Stimulated activated CD4-positive, alpha-beta T cell treated with anti-CD3 and anti-CD28 coated beads, TNF-alpha, amount 100 ng/mL, for 48 hours (primary cell): ENCODE measurements at places on chromosomes 6 and 20.

DNA sequence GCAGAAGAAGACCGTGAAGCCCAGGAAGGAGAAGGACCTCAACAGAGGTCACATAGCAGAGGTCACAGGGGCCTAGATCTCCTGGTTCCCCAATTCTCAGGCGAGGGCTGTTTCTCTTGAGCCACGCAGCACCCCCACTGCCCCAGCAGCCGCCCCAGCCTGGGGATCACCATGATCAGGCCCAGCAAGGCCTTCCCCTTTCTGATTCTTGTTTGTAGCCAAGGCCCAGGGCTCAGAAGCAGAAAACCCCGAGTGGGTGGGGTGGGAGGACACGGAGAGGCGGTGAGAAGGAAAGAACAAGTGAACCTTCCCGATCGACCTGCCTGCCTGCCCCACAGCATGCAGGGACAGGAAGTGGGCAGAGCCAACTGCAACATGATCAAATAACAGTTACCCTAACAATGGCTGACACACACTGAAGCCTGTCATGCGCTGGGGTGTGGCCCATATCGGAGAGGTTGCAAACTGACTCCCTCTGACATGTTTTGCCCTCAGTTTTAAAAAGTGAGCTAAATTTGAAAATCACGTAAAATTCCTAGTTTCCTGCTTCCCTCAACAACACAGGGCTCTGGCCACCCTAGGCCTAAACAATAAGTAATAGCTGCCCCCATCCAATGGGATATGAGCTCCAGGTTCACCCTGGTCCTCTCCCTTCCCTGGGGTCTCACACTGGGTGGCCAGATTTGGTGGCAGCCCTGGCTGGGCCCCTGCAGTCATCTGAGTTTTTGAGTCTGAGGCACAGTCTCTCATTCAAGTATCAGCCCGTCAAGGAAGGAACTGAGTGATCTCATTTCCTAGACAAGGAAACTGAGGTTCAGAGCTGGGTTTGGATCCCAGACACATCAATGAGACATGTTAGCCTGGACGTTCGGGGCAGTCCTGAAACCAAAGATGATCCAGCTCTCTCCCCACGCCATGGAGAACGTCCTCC, 6.5 kb downstream of the PEDS1 start:
- peak; percentile 62 for DNase-seq

- no peak for DNase-seq
These were observed 7.1 kb upstream of the FYN start for GRCh38 chr6:111880181-111880888.

DNA sequence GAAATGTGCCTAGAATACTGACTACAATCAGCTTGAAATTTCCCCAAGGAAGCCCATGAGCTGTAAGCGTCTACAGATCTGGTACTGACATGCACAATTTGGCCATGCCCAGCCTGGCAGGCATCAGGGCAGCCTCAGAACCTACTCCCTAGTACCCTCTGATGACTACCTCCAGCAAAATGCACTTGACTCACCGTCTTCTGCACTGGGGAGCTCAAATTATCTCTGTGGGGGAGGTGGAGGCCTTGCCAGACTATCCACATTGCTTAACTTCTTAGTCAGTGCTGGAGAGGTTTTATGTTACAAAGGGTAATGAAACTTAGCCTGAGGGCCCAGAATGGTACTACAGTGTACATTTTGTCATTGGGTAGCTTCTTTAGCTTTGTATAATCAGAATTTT, 126.0 kb upstream of the ADGRF1 start:
- no peak for DNase-seq

GRCh38 chr6:163183806-163184205, 230.7 kb upstream of the QKI start:
- no peak for DNase-seq

- no peak for DNase-seq
These were observed 111.4 kb downstream of the FYN start for GRCh38 chr6:111761783-111762312.

DNA sequence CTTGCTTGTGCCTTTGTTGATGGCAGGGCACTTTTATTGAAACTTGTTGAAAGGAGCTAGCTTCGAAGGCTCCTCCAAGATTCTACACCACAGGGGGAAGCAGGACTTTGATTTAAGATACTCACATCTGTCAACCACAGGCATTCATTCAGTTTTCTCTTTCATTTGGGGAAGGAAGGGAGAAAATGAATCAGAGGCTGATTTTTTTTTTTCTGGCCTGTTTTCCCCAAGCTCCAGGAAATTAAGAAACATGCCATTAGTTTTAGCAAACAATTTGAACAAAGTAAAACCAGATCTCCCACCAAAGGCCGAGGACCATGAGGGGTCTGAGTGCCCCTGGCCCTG, 8.7 kb upstream of the APCDD1L start:
- no peak for DNase-seq

GRCh38 chr20:4435671-4436455, 285.8 kb upstream of the PRND start:
- no peak for DNase-seq

DNA sequence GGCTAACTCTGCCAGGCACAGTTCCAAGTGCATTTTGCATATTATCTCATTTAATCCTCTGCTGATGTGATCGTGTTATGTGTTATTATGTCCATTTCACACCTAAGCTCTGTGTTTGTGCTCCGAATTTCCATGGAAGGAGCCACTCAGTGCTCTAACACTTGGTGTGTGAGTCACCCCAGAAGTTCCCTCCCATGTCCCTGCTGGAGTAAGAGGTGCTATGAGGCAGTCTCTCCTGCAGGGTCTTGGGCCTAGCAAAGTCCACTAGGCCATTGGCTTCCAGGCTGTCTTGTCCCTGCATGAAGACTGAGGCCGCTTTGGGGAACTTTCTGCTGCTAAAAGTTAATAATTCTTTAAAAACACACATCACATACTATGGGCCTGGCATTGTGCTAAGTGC, 405.9 kb upstream of the SULF2 start:
- no peak for DNase-seq

DNA sequence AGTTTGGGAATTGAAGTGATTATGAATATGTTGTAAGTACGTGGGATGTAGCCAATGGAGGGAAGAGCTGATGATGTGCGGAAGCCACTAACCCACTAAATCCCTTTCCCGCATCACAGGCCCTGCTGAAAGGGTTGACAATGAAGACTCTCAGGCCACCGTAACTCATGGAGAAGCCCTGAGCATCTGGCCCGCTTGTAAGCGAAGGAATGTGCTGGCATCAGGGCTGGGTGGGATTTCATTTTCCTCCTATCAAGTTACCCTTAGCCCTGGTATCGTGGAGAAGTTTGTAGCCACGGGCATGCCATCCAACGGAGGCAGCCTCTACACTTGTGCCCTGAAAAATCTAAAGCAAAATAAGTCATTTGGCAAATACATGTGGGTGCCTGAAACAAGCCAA, 355.0 kb downstream of the CDH26 start:
- no peak for DNase-seq

GRCh38 chr20:8933381-8933807, 135.5 kb upstream of the PLCB4 start:
- no peak for DNase-seq

- DNase-seq: no peak
These were observed 98.3 kb downstream of the EDN3 start for GRCh38 chr20:59398537-59399205.

GRCh38 chr20:46931699-46932098, 37.1 kb downstream of the EYA2 start:
- no peak for DNase-seq

DNA sequence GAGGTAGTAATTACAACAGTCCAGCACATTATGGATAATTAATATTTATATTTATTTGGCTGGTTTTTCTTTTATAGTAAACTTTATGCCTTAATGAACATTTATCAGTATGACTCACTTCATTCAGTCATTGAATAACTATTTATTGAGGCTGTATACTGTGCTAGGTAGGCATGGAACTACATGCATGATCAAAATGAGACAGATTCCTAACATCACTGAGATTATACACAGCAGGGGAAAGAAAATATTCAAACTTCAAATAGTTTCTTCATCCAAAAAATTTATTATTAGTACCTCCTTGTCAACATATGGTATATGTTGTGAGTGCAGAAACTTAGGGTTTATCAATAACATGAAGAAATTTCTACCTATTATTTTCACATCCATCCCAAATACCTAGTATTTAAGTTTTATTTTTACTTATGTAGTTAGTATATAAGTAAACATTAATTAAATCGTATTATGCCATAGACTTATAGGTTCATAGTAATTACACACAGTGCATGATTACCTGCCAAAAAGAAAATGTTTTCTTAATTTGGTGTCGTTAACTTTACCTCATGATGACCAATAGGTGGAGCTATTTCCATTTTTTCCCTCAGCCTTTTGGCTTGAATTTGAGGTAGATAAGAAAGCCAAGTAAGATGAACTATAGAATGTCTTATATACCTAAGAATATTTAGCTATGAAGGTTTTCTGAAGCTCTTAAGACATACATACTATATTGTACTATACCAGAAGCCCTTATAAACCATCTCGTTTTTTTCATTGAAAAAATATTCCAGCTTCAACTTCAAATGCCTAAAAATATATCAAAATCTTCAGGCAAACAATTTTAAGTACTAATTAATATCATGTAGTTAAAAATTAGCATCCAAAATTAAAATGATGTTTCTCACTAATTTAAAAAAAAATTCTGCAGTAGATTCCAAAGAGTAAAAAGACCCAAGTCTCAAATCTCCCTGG, 12.5 kb upstream of the TMEM30A start:
- DNase-seq: no peak

DNA sequence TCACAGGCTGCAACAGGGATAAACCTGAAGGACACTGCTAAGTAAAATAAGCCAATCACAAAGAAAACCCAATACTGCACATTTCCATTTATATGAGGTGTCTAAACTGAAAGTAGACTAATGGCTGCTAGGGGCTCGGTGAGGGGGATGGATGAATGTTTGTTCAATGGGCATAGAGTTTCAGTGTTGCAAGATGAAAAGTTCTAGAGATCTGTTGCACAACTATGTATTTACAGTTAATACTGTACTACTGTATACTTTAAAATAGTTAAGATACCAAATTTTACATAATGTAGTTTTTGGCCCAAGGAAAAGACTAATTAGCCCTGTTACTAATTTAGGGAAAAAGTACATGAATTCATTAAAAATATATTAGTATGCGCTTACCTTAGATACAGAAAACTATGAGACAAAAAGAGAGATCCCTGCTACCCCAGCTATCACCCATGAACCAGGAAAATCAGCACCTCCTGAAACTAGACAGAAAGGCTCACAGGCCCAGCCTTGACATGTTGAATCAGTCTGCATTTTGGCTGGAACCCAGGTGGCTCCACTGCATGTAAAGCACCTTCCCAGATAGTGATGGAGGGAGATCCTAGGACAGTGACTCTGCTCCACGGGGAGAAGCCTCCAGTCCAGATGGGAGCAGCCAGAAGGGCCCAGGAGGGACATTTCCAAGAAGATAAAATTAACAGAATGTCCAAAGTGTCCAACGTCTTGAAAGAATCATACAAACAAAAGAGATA, 16.1 kb downstream of the HLA-F start:
- DNase-seq: no peak

GRCh38 chr6:144064402-144065212, 30.8 kb downstream of the SF3B5 start:
- peak; percentile 60 for DNase-seq

DNA sequence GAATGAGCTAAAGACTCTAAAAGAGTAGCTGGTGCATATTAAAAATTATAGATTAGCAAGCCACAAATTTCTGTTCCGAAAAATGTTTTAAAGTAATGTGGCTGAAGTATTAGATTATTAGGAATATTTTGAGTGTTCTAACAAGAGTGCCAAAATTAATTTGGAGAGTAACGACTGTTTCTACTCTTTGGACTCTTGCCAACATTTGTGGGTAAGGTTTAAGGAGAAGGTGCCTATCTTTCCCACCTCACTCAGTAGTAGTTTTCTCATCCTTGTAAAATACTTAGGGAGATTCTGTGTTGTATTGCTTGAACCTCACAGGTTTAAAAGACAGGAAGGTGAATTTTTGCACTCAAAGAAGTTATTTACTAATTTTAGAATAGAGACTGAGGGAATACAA, 5.0 kb downstream of the HSF2 start:
- DNase-seq: no peak

GRCh38 chr6:42236030-42236429, 18.4 kb upstream of the MRPS10 start:
- DNase-seq: no peak

DNA sequence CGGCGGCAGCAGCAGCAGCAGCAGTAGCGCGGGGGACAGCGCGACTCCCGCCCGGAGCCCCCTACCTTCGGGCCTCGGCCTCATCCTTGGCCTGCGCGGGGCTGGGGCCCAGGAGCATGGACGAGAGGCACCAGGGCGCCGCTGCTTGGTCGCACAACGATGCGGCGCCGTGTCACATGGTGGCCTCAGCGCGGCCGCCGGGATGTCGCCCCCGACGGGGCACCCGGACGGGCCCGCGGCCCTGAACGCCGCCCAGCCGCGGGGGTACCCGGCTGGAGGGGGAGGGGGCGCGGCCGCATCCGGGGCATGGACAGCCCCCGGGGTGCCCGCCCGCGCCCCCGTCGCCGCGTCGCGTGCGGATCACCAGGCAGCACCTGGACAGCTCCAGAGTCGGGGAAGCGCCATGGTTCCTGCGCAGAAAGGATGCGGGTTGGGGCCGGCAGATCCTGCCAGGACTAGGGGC, 57.1 kb downstream of the CDH22 start:
- no peak for DNase-seq

GRCh38 chr6:108888052-108888451, 39.8 kb downstream of the ARMC2 start:
- no peak for DNase-seq

GRCh38 chr6:25010902-25011625, 75.3 kb upstream of the RIPOR2 start:
- DNase-seq: no peak

DNA sequence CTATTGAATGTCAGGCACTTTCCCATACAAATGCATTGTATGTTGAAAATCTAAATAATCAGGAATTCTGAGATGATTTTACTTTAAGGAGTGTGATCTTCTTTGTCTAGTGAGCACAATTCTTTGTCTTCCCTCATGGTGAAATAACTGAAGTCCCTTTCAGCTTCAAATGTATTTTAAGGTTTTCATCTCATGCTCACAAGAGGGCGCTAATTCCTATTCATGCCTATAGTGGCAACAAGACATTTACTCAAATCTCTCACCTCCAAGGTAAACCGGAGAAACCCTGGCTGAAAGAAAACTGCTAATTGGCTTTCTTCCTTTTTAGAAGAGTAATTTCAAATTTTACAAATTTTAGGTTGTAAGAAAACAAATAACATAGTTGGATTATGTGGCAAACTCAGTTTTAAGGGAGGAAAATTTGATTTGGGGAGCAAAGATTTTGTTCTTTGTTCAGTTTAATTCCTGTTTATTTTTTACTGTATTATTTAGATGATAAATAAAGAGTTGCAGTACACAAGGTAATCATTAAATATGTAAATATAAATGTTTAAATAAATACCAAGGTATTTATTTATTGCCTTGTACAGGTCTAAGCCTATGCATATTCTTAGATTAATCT, 69.1 kb downstream of the SLC35F1 start:
- no peak for DNase-seq
